ENCODE measurements at places on chromosomes 2 and 18. TPM values are rescaled to one million over a fixed set of nuclear protein-coding genes. Genes with fewer than 3 reads are reported as not detected.

Gene ANKRD29
- total RNA-seq: 17.4 TPM

Gene SERPINB11
- total RNA-seq: 0.17 TPM

Gene CYP26B1
- 12.8 TPM for total RNA-seq

Gene MTERF4
- 22.7 TPM for total RNA-seq

Gene APLF
- total RNA-seq: 0.66 TPM

Gene FLACC1
- not detected for total RNA-seq

Gene SUMO1
- total RNA-seq: 146 TPM

Gene ERFE
- 6.7 TPM for total RNA-seq

Gene EDAR
- 0.03 TPM for total RNA-seq

Gene CRACDL
- 3.2 TPM for total RNA-seq

Gene RAX
- total RNA-seq: not detected

Gene CCDC74A
- 14.7 TPM for total RNA-seq

Gene TYMS
- total RNA-seq: 166 TPM

Gene ESPNL
- 0.16 TPM for total RNA-seq

Gene ACVR1C
- total RNA-seq: 0.05 TPM

Gene KLF7
- 31.8 TPM for total RNA-seq

Gene CELF4
- not detected for total RNA-seq

Gene REEP1
- total RNA-seq: 1.1 TPM

Gene CCDC85A
- 0.22 TPM for total RNA-seq

Gene COL4A4
- 2.4 TPM for total RNA-seq

Gene TSPYL6
- total RNA-seq: not detected

Gene AMER3
- not detected for total RNA-seq

Gene COBLL1
- total RNA-seq: 4.5 TPM

Gene MYCN
- not detected for total RNA-seq

Gene CYBRD1
- total RNA-seq: 29.8 TPM

Gene SCN3A
- not detected for total RNA-seq

Gene MYOM1
- 0.19 TPM for total RNA-seq

Gene IGFBP5
- total RNA-seq: 0.27 TPM

Data from A549 treated with GW870086 at 1 μM for 4 hours (cell line).